A549 treated with CpdA at 1 μM for 4 hours (cell line): ENCODE measurements at places on chromosomes 1 and 21. TPM values are rescaled to one million over a fixed set of nuclear protein-coding genes. Genes with fewer than 3 reads are reported as not detected.

KPRP gene
- not detected in 5 replicates for total RNA-seq

COL8A2 gene
- total RNA-seq: 0.06 to 0.15 TPM (median 0.09 TPM) in 5 replicates

TNFRSF25 gene
- 2.3 to 4.6 TPM (median 3.8 TPM) in 5 replicates for total RNA-seq

PCAT6 gene
- total RNA-seq: 2.5 to 3.9 TPM (median 3.6 TPM) in 5 replicates

HSD3B1 gene
- total RNA-seq: not detected in 5 replicates
